ENCODE measurements at places on chromosomes 2 and 18.

- peak; percentile 93 for DNase-seq
Measured at GRCh38 chr2:101047075-101047766, 45.1 kb downstream of the RPL31 start.

GRCh38 chr18:27181726-27182125 is 3.4 kb downstream of the CHST9 start:
- DNase-seq, result no peak

DNA sequence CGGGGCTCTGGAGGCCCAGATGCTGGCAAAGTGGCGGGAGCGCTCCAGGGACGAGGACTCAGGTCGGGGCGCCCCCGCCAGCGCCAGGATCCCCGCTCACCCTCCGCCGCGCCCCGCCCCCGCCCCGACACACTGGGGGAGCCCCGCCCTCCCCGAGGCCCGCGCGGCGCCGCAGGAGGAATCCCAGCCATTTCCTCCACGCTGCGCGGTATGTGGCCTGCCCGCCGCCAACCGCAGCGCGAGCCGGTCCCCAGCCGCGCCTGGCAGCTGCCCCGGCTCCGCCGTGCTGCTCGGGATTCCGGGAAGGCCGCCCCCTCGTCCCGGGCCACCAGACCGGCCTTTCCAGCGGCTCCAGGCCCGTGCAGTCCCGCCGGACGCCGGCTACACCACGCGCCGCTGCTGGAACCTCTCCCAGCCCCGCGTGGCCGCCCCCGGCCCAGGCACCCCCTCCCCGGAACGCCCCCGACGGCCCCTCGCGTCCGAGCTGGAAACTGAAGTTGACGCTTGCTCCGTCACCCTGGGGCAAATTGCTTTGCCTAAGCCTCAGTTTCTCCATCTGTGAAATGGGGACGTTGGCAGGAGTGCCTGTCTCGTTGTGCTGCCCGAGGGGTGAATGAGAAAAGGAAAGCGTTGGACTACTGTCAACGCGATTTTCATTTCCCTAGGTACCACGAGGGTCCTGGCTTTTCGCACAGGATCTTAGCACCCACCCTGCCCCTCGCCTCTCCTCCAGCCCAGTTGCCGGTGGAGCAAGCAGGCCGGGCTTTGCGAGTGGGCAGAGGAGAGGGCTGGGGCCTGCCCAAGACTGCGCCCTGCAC is 53.6 kb downstream of the PKDCC start:
- DNase-seq, result no peak

GRCh38 chr2:9565436-9566153 is 10.0 kb upstream of the ADAM17 start:
- DNase-seq, result peak; percentile 82

GRCh38 chr18:6741786-6742185 is 12.3 kb downstream of the ARHGAP28 start:
- DNase-seq, result no peak

DNA sequence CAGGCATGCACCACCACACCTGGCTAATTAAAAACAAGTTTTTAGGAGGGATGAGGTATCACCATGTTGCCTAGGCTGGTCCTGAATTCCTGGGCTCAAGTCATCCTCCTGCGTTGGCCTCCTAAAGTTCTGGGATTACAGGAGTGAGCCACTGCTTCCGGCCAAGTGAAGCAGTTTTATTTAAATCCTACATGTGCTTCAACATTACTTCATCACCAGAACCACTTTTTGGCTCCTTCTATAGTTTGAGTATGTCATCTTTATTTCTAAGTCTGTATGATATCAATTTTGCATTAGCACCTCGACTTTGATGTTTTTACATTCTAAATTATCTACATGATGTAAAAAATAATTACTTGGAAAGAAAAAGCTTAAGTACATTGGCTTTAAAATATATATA is 144.3 kb downstream of the FMNL2 start:
- no peak for DNase-seq

GRCh38 chr2:193276069-193276468 is 1081.3 kb upstream of the TMEFF2 start:
- DNase-seq, result no peak

DNA sequence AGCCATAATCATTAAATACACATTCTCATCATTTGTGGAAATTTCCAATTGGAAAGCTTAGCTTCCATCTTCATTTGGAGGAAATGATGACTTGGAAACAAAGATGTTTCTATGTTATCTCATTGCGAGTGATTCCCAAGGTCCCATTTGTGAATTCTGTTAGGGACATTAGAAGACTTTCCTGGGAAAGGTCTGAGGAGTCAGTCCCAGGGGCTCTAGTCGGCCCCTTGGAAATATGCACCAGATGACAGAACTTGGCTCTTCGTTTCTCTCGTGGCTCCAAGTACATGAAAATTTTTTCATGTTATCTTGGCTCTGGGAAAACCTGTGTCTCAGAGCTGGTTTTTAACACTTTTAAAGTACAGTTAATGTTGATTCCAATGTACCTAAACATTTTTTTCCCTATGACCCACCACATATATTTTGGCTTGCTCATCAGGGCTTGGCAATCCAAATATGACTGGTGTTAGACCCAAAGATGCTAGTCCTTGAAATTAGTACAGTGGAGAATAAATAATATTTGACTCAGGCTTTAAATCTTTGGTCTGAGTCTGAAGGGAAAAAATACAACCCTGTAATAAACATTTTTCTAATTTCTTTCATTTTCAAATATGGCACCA is 15.4 kb upstream of the CAVIN2 start:
- DNase-seq, result no peak

DNA sequence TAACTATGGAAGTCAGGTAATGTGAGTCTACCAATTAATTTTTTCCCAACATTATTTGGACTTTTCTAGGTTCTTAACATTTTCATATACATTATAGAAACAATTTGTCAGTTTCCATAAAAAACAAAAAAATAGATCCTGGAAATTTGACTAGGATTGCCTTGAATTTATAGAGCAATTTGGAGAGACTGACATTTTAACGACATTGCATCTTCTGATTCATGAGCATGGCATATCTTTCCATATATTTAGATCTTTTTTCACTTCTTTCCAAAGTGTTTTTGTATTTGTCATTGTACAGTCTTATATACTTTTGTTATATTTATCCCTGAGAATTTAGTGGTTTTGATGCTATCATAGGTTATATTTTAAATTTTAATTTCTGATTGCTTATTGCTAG is 42.0 kb downstream of the ANKRD12 start:
- DNase-seq, result no peak

DNA sequence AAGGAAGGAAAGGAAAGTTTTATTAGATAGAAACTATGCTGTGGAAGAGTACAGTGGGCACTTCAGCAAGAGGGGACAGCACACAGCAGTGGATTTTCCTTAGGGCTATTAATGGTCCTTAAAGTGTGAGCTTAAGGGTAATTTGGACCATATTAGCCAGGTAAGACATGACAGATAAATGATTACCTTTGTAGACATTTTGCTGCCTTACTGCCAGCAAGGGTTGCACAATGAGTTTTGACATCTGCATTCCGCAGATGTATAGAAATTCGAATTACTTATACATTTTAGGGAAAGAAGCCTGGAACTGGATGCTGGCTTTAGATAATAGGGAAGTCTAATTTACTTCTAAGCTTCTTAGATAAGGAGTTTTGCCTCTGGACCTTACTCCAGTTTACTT is 14.0 kb upstream of the UBE2F start:
- no peak for DNase-seq

DNA sequence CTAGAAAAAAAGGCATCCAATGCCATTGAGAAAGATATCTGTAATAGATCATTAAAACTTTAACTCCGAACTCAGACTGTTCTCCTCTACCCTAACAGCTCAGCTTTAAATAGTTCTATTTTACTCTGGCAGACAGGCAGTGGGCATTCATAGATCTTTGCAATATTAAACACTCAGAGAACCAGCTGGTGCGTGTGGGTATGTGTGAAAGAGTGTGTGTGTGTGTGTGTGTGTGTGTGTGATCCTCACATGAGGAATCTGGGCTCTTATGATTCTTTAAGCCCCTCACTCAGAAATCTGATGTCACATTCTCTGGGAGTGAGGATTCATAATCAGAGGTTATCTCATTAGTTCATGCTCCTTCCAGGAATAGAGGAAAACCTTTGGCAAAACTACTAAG is 144.3 kb downstream of the KCNH7 start:
- no peak for DNase-seq

GRCh38 chr2:15907461-15908324 is 32.7 kb upstream of the MYCN start:
- DNase-seq, result no peak

- DNase-seq, result no peak
Measured at GRCh38 chr2:46535360-46535759, 56.0 kb downstream of the TMEM247 start.

GRCh38 chr2:206619011-206619410 is 23.3 kb upstream of the FAM237A start:
- no peak for DNase-seq

GRCh38 chr2:211494085-211494484 is 937.7 kb downstream of the CPS1 start:
- no peak for DNase-seq

DNA sequence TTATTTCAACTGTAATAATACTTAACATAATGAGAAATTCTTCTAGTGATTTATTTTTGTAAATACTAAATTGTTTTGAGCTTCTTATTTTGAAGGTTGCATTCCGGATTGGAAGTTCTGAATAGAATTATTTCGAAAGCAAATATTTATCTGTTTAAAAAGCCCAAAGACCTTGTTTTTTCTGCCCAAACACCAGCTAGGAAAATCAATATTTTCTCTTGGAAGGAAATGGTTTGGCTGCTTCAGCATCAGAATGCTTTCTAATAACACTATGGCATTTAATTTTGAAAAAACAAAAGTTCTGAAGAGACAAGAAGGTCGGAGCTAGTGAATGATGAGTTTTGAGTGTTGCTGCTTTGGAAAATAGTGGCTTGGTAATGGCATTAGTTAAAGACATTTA is 303.9 kb upstream of the KCNJ3 start:
- no peak for DNase-seq

DNA sequence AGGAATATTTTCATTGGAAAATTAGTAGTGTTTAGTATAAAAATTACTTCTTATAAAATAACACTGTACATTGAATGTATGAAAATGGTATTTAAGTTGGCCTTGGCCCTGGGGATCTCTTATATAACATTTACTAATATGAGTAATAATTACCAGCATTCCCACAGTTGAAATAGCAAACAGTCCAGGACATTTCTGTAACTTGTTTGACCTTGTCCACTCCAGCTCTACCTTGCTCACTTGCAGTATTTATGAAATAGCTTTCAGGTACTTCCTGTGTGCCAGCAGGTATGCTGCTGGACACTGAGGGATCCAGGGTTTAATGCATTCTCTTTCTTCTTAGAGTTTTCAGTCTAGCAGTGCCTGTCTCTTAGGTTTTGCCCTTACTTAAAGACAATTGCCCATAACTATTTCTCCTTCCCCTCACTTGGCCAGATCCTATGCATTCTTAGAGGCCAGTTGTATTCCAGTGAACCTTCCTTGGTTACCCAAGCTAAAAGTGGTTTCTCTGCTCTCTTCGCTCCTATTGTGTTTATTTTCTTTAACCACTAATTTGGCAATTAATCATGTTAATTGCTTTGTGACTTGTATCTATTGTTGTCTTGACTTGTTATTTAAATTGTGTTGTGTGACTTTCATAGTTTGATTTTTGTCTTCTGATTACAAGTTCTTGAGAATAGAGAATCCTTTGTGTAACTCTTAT is 25.9 kb downstream of the BABAM2 start:
- no peak for DNase-seq

DNA sequence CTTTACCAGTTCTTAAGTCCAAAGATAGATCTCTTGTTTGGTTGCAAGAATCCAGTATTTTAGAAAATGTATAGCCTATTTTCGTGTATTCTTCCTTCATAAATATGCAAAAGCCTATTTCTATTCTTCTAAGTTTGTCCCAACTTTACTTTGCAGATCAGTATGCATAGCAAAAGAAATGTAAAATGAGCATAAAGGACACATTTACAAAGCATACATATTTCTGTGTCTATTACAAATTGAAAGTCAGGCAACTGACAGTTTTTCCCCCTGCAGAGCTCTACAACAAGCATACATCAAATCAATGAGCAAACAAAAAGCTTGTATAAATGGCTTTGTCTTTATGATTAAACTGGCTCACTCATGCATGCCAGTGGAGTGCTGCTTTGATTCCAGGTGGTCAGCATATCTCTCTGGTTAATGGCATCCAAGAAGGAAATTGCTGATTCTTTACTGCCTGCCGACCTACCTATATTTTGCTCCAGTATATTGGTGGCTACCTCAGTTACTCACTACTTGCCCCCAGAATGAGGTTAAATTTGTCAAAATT is 10.0 kb upstream of the VPS54 start:
- DNase-seq, result no peak

GRCh38 chr2:213175673-213176247 is 24.3 kb upstream of the IKZF2 start:
- no peak for DNase-seq

DNA sequence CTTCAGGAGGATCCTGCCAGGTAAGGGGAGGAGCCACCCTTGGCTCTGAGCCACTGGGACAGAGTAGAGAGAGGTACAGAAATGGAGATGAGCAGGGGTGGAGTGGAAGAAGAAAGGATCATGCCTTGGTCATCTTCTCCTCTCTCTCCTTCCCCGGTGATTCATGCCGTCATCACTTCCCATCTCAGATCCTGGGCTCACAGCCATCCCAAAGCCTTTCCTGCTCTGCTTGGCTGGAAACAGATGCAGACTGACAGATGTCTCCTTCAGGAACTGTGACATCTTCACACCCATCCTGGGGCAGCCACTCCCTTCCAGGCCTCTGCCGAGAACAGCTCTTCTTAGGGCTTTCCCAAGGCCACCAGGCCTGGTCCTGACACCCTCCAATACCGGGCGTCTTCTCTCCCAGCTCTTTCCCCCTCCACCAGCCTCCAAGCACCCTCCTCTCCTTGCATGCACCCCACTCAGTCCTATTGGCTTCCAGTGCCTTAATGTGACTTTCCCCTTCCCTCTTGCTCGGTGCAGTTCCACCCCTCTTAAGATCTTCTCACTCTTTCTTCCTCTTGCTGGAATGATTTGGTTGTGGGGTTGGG is 58.3 kb upstream of the TNP1 start:
- peak; percentile 53 for DNase-seq

All from RCC 7860 (cell line).